ENCODE measurements at places on chromosomes 6 and 20.

DNA sequence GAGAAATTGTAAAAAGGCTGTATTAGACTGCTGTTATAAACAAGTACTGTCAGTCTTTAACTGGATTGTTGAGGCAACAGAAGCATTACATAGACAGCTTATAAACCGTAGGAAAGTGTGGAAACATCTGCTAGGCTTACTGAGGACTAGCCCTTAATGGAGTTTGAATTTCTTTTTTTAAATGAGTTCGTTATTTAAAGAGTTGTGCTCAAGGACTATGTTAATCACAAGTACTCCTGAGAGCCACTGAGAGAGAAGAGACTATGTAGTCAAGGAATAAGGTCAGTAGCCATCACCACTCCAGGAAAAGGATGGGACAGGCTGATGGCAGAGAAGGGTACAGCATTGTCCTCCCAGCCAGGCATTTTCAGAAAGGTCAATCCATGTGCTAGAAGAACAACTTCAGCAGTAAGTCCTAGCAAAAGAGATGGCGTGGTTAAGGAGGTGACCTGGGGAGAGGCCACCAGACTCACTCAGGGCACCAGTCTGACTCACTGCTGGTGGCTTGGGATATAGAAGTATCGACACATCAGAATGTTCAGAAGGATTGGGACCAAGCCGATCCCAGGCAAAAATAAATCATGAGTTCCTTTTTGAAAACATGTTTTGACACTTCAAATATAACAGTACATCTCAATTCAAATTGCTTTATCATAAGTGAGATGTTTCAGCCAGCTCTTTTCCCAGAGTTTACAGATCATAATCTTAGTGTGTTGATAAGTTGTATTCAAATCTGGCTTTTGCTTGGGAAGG is 6.4 kb downstream of the RPS12 start:
- DNase-seq, result no peak

DNA sequence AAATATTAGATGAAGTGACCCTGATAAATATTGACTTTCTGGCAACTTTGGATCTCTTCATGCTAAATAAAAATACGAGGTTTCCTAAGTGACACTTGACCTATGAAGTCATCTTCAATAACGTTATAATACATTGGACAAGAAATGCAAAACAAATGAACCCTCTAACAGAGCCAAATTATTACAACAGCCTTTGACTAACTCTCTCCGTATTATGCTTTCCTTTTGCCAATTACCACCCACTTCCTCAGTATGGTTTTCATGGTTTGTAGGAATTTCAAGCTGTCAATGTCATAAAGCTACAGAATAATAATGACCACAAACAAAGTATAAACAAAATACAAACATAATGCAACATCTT is 210.5 kb downstream of the MOXD1 start:
- no peak for DNase-seq

DNA sequence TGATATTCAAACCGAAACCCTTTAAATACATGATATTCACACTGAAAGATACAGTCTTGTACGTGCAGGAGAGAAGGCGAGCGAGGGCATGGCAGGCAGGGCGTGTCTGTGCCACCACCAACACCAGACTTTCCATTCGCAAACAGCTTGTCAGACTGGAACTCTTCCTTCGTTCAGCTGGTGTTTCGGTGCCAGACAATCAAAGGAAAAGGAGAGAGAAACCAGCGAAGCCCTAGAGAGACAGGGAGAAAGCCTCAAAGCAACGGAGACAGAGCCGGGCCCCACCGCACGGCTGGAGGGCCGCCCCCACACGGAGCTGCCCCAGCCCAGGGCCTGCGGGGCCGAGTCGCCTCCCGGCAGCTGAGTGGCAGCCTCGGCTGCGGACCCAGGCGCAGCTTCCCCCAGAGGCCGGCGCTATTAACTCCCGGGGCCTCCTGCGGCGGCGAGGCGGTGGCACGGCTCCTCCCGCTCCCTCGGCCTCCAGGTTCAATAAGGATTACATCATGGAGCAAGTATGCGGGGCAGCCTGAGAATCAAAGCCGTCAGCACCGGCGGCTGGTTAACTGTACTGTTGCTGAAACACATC is 32.1 kb upstream of the NR2E1 start:
- peak; percentile 60 for DNase-seq

- no peak for DNase-seq
These were observed 352.9 kb downstream of the ESR1 start for GRCh38 chr6:152160346-152160745.

DNA sequence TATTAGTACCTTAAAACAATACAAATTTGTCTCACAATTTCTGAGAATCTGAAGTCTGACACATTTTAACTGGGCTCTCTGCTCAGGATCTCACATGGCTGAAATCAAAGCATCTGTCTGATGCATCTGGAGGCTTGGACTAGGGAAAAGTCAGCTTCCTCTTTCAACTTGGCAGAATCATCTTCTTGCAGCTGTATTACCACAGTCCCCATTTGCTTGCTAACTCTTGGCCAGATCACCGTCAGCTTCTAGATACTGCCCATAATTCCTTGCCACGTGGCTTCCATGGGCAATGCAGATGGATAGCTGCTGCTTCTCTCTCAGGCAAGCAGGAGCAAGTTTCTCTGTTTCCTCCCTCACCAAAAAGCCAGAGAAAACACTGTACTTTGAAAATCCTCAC is 1106.4 kb upstream of the CITED2 start:
- no peak for DNase-seq

GRCh38 chr6:147563472-147563871 is 55.0 kb downstream of the SAMD5 start:
- DNase-seq, result no peak

DNA sequence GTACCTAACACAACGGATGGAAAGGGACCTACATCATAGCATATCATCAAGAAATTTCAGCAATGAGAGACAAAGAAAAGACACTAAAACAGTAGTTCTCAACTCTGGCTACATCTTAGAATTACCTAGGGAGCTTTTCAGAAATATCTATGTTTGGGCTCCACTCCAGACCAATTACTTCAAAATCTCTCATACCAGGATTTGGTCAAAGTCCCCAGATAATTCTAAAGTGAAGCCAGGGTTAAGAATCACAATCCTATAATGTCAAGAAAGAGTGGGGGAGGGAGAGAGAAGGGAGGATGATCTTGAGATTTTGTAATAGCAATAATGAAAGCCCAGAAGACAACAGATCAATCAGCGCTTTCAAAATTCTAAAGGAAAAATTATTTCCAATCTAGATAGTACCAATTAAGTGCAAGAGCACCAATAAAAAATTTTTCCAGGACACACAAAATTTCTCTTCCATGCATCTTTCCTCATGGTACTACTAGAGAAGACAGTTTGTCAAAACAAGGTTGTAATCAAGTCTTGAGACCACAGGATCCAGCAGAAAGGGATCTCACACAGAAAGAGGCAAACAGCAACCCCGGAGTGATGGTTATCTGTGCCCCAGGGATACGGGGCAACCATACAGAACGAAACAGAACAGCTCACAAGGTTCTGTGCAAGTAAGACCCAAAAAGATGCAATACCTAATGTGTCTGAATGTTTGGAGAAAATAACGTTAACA is 152.9 kb upstream of the DST start:
- DNase-seq, result no peak

DNA sequence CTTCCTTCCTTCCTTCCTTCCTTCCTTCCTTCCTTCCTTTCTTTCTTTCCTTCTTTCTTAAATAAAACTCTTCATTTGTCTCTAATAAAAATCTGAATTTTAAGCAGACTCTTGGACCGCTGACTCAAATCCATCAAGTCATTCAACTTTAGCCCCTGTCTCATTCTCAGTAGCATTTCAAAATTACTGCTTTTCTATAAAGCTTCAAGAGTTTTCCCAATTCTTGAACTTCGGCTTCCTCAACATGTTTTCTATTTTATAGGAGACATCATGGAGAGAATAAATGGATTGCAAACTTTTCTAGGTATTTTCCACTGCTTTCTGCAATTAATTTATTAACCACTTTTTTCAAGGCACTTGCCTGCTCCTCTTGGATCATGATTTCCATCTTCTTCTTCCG is 497.1 kb upstream of the GJE1 start:
- DNase-seq, result no peak

DNA sequence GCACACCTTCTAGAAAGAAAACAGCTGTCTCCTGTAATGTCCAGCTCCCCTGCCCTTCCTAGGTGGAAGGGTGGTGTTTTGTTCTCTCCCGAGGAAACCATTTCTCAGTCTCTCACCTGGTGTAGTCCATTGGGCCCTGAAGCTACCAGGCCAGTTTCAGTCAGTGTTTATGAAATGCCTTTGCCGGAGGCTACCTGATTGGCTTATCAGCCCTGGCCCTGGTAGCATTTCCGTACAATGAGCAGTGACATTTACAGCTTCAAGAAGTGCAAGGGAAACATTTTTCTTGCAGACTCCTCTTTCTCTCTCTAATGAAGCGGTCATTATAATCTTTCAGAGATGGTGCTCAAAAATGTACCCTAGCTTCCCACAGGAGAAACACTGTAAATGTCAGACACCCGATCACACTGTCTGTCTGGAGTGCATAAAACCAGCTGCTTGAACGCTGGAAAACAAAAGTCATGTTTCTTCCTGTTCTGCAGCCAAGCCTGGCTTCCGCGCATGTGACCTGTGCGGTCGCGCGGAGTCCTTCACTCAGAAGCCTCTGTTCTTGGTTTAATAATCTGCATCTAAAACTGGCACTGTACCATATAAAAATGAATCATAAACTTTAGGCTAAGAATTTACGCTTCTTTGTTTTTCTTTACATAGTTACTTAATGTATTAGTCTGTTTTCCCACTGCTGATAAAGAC is 28.4 kb upstream of the SAYSD1 start:
- no peak for DNase-seq

- DNase-seq, result no peak
These were observed 29.2 kb upstream of the SDCBP2 start for GRCh38 chr20:1357921-1358671.

DNA sequence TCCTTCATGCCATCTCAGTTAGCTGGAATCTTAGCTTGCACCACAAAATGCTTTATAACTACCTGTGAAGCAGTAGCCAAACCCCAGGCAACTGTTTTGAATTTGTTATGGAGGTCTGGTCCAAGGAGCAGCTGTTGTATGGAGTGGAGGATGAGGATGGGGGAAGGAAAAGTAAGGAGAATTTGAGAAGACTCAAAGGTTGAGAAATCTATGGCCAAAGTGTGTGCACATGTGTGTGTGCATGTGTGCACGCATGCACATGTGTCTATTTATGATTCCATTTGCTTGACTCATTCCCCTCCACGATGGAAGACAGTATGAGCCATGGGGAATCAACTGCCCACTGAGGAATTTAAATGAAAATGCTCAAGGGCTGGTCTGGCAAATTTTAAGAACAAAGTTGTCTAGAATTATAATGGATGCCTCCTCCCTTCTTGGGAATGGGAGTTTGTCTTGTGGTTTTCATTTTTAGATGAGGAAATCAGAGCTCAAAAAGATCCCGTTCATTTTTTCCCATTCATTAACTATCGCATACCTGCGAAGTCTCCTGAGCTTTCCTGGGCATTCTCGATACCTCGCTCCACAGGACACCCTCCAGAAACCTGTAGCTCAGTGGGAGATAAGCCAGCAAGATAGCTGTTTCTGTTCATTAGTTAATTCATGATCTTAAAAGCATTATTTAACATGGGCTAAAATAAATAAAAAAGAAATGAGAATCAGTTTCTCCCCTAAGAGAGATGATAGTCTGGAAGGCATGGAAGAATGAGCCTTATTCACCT is 152.3 kb upstream of the NEDD9 start:
- DNase-seq, result no peak

GRCh38 chr6:150314230-150315188 is 54.3 kb upstream of the IYD start:
- no peak for DNase-seq

DNA sequence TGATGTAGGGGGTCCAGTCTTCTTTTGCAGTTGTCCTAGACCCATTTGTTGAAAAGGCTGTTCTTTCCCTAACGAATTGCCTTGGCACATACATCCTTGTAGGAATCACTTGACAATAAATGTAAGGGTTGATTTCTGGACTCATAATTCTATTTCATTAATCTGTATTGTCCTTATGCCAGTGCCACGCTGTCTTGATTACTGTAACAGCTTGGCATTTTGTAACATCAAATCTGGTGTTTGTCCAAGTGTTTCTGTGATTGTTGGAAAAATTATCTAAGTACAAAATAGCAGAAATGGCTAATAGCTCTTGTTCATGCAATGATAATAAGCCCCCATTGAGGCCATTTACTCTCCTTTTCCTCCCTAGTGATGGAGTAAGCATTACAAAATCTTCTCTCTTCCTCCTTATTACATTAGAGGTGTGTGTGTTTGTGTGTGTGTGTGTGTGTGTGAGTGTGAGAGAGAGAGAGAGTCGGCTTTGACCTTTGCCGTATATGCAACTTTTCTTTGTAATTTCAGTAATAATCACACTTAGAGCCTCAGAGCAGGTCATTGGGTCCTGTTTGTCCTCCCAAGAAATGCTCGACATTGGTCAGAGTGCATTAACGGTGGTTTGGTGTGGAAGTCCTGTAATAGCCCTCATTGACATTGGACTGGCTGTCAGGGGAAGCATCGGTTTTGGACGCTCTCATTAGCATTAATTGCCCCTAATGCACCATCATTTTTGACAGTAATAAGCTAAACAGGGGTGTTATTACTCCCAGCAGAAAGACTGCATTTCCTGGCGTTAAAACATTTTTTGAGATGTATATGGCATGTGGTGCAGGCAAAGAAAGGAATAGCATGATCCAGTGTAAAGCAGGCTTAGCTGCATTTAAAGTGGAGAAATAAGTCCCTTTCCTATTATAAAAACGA is 40.7 kb upstream of the MROH8 start:
- no peak for DNase-seq

GRCh38 chr6:52253494-52253893 is 9.2 kb upstream of the IL17F start:
- DNase-seq, result no peak

GRCh38 chr6:11703725-11704124 is 74.9 kb downstream of the ADTRP start:
- no peak for DNase-seq

DNA sequence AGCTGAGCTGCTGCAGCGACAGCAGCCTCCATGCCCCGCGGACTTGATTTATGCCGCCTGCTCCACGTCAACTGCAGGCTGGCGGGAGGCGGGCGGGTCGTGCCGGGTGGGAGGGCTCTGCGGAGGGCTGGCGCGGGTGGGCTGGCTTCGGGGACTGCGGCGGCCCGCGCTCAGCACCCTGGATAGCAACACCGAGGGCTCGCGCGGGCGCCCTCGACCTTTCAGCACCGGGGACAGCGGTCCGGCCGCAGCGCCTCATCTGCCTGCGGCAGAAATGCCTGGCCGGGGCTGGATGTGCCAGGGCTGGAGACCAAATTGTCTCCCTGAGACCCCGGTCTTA is 792 bp downstream of the SNAP25 start:
- peak; percentile 62 for DNase-seq

DNA sequence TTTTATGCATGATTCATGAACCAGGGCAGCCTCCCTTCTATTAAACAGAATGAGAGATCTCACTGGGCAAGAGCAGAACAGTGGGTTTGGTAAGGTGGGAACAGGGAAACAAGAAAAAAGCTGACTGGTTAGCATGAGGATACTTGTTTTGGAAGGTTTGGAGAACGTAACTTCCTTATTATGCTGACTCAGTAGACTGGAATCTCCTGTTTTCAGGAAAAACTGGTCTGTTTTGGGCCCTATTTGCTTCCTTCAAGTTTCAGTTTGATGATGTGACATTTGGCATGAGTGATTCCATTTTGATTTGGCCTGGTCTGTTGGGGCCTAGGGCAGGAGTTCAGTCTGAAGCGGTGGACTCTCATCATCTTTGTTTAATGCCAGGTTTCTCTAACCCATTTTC is 172.0 kb downstream of the MYLK4 start:
- no peak for DNase-seq

GRCh38 chr6:13830803-13831202 is 16.4 kb upstream of the MCUR1 start:
- DNase-seq, result no peak

- no peak for DNase-seq
These were observed 1100.0 kb downstream of the GRIK2 start for GRCh38 chr6:102493485-102493884.

All from colonic mucosa (tissue), 4 donors.